ENCODE measurements at places on chromosomes 2 and 18.

DNA sequence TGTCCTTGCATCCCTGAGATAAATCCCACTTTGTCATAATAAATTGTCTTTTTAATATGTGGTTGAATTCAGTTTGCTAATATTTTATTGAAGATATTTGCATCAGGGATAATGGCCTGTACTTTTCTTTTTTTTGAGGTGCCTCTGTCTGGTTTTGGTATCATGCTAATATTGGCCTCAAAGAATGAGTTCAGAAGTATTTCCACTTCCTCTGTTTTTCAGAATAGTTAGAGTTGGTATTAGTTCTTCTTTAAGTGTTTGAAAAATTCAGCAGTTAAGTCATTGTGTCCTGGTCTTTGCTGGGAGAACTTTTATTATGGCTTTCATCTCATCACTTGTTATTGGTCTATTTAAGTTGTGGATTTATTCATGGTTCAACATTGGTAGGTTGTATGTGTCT, 464.1 kb upstream of the CRIM1 start:
- DNase-seq: no peak

DNA sequence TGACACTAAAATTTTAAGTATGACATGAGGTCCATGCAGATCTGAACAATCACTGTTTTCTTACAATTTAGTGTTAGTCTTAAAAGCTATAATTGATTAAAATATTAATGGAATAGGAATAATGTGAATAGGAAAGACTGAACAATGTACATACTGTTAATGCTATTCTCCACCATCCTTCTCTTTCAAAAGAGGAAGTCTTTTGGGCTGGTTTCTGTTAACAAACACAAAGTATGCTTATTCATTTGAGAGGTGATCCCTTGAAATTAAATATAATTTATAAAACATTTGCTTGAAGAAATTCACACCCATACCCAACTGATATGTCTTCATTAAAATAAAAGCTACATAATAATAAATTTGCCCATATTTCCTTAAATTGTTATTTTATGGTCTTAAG, 2.3 kb downstream of the STPG4 start:
- no peak for DNase-seq

DNA sequence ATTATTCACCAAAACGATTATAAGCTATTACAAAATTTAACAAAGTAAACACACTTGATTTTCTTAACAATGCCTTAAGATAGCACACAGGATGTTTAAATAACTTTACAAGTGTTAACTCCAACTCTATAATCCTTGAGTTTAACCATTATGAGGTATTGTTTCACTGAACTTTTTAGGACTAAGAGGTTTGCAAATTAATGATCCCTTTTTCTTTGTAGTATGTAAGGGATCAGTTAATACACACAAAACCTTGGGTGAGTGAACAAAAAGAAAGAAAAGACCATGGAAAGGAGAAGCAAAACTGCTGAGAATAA, 21.5 kb upstream of the TFPI start:
- DNase-seq: no peak

DNA sequence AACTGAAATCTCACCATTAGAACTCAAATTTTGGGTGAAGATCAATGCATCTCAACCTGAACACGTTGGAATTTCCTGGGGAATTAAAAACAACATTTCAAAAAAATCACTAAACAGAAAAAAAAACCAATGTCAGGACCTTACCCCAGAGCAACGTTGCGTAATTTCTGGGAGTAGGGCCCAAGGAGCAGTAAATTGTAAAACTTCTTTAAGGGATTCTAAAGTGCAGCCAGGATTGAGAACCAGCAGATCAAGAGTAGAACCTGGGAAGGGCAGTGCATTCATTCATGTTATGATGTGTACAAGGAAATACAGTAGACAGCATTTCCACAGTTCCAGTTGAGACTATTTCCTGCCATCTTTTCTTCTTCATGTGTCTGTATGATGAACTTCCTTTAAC, 56.9 kb downstream of the RHBDD1 start:
- DNase-seq: no peak

- no peak for DNase-seq
Observed at GRCh38 chr2:62471816-62472215, 34.2 kb downstream of the TMEM17 start.

- DNase-seq: no peak
Observed at GRCh38 chr2:212548455-212548819, 9.8 kb upstream of the ERBB4 start.
